ENCODE measurements at places on chromosomes 7 and 10.

GRCh38 chr7:105675934-105676371, 94.7 kb upstream of the EFCAB10 start:
- DNase-seq: peak; percentile 55

DNA sequence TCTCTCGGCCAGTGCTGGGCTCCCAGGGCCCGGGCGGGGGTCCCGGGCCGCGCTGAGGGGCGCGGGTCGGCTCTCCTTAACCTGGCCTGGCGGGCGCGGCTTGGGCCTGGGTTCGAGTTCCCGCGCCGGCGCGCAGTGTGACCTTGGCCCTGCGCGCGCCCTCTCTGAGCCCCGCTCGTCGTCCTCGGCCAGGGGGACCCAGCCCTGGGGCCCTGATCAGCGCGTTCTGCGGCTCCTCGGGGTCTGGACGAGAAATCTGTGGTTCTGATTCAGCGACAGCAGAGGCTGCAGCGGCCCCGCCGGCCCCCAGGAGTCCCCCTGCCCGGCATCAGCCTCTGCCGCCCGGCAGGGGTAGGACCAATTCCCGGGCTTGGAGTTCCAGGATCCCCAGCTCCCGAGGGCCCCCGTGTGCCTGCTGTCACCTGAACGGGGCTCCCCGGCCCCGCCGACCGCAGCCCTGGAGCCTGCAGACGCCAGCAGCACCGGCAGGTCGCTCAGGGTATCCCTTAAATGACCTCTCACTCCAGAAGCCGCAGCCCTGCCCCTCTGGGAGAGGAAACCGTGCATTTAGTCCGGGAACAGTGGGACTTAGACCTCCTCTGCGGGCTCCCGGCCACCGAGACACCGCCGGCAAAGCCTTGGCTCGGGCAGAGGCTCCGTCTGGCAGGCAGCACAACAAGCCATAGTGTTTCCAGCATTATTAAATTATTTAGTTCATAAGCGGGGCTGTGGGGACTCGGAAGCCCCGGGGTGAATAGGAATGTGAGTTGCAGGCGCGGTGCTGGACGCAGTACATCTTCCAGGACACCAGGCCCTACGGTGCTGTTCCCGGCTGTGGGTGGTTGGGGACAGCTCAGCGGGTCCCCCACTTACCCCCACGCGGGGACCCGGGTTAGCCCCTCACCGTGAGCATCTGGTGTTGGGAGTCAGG, 572 bp downstream of the CHST12 start:
- DNase-seq: no peak

- no peak for DNase-seq
Observed at GRCh38 chr10:61633665-61634064, 29.1 kb upstream of the CABCOCO1 start.

GRCh38 chr7:90701021-90701420, 104.9 kb downstream of the CDK14 start:
- DNase-seq: no peak

GRCh38 chr7:116731445-116732335, 59.7 kb downstream of the MET start:
- no peak for DNase-seq

GRCh38 chr10:93357680-93358079, 124.5 kb downstream of the MYOF start:
- DNase-seq: no peak

DNA sequence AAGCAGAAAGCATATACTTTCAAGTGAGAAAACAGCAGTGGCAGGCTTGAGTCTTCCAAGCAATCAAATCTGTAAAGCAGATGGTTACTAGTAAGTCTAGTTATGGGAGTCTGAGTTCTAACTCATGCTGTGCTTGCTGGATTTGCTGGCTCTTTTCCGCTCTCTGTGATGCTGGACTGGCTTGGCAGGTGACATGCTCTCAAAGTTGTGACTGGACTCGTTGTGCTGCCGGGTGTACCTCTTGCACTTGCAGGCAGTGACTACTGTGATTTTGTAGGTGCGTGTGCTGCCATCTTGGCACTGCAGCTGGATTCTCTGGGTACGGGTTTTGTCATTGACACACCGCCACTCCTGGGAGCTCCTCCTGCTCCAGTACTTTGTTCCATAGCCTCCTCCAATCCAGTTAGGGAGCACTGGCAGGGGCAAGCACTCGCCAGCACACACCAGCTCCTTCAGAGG, 3.1 kb downstream of the SOSTDC1 start:
- DNase-seq: no peak

DNA sequence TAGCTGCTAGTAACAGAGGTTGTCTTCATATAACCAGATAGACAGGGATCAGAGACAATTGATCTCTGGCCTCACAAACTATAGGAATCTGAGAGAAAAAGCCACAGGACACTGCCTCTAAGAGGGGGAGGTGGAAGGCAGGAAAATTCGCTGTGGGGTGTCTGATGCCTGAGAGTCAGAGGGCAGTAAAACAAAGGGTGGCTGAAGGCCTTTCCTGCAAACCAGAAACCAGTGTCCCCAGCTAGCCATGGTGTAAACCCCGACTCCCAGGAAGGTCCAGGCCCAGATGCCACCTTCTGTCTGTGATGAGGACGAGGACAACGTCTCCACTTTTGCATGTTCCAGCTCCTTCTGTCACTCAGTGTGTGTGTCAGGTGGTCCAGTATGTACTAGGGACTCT, 215.1 kb downstream of the ADARB2 start:
- DNase-seq: no peak

DNA sequence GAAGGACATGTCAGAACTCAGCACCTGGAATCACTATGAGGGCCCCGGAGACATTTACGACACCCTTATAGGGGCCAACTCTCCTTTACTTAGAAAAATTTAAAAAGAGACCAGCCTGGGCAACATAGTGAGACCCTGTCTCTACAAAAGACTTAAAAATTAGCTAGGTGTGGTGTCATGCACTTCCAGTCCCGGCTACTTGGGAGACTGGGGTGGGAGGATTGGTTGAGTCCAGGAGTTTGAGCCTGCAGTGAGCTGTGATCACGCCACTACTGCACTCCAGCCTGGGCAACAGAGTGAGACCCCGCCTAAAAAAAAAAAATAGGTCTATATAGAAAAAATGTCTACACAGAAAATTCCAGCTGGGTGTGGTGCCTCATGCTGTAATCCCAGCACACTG, 7.5 kb upstream of the CYTH3 start:
- DNase-seq: no peak

DNA sequence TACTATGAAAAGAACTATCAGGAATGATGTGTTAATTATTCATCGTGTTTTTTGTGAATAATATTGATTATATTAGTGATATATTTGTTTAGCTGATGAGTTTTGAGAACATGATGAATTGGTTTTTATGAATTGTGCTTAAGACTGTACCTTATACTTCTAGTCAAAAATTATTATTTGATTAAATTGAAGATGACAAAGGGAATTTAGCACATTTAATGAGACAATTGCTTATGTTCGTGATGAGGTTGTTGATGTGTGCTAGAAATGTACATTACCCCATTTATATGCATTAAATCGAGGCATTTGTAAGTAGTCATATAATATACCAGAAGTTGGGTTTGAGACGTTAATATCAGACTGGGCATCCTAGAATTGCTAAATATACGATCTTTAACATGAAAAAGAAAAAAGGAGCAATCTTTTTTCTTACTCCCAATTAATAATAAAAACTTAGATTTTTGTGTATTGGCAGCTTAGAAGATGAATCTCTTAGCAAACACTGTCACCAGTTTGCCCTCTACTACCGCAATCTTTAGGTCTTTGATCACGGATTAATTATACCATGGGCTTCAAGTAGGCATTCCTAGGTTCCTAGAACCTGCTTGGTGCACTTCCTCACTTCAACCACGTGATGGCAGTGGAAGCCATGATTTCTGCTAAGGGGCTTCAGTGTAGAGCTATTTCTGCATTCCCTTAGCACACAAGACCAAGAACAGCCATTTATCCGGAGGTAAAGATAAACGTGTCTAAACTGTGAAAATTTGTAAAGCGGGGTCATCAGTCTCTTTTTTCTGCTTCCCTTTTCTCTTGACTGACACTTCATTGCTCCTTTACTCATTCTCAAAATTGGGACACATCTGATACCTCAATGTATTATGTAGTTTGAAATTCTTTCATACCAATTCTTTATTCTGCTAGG, 1.6 kb downstream of the KLHDC10 start:
- peak; percentile 68 for DNase-seq

DNA sequence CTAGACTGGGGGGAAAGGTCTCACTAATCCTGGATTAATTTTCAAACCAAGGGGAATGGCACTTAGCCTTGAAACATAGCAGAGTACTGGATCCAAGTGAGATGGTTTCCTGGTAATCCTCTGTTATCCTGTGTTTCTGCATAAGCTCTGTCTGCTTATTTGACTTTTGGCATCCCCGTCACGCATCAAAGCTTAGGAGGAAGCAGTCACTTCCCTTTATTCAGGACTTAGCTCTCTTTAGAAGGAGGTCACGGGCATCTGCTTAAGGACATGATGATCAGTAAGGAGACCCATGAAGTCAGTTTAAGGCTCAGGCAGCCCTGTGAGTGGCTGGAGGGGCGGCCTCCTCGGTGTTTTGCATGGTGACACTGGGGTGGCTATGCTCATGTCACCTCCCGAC, 30.0 kb downstream of the TSPAN15 start:
- no peak for DNase-seq

- DNase-seq: no peak
Observed at GRCh38 chr7:158013085-158013668, 574.4 kb downstream of the PTPRN2 start.

DNA sequence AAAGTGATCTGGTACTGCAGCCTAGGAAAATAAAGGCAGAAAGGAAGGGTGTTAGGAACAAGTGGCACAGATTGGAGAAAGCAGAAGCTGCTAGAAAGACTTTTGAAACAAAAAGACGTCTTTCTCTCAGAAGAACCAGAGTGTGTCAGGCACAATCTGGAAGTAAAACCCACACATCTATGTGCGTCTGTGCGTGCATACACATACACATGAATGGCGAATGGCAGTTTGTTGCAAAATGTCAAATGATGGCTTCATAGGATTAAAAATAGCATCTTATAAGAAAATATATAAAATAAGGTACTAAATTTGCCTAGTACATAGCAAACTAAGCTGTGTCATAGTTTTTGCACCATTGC, 246.3 kb downstream of the CDK14 start:
- DNase-seq: no peak

DNA sequence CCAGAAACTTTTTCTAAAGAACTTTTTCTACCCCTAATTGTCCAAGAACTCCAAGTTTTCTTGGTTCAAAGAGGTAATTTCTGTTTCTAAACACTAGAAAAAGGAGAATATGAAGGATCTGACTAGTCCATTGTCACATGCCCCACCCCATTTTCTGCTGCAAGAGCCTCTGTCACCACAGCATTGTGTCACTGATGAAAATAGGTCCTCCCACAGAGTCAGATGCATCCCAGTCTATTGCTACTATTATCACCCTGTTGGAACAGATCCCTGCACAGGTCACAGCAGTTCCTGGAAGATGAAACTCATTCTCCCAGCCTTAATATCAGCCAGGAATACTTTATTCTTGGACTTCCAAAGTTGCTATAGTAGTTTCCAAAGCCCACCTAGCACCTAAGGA, 7.5 kb upstream of the CFTR start:
- DNase-seq: no peak

DNA sequence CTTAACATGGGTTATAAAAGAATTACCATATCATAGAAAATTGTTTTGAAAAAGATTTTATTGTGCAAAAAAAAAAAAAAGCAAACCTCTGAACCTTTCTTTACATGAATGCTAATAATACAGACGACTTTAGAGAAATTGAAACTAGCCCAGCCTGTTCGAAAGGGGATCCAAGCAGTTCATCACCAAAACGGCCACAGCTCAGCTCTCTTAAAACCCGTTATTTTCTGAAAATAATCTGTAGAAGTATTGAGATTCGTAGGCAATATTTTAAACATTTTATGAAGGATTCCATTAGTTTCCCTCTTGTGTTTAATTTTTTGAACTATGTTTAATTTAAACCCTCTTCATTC, 9.9 kb upstream of the GSAP start:
- no peak for DNase-seq

GRCh38 chr7:47907981-47908616, 40.2 kb downstream of the PKD1L1 start:
- no peak for DNase-seq

DNA sequence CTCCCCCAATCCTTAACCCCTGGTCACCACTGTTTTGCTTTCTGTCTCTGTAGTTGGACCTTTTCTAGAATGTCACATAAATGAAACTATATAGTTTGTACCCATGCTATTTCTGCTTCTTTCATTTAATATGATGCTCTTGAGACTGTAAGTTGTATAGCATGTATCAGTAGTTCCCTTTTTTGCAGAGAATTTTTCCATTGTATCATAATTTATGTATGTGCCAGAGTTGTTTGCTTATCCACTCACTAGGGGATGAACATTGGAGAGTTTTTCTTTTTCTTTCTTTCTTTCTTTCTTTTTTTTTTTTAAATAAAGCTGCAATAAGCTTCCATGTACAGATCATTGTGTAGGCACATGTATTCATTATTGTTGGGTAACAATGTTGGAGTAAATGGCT, 544.8 kb downstream of the CNTNAP2 start:
- DNase-seq: no peak

- DNase-seq: no peak
Observed at GRCh38 chr7:100888988-100889750, at the start of gene UFSP1. UFSP1 (minus strand) TSS chr7:100889715; CDS start chr7:100889271, 444 bp downstream.

DNA sequence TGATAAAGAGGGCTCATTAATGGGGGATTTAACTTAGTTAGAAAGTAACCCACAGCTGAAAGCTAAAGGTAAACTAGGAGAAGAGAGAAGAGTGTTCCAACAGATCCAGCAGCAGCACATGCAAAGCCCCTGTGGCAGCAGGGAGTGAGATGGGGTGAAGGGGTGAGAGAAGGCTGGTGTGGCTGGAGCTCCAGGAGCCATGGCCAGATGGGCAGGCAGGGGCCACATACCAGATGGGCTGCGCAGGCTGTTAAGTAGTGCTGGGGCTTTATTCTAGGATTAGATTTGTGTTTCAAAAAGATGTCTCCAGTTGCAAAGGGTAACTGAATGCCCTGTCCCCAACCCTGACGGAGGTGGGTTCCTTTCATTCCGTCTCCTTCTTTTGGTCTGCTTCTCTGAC, 33.2 kb downstream of the HIF1AN start:
- DNase-seq: no peak

- DNase-seq: no peak
Observed at GRCh38 chr10:1347962-1348772, 292.0 kb downstream of the WDR37 start.

GRCh38 chr10:91907914-91908336, 1.4 kb downstream of the FGFBP3 start:
- DNase-seq: no peak

DNA sequence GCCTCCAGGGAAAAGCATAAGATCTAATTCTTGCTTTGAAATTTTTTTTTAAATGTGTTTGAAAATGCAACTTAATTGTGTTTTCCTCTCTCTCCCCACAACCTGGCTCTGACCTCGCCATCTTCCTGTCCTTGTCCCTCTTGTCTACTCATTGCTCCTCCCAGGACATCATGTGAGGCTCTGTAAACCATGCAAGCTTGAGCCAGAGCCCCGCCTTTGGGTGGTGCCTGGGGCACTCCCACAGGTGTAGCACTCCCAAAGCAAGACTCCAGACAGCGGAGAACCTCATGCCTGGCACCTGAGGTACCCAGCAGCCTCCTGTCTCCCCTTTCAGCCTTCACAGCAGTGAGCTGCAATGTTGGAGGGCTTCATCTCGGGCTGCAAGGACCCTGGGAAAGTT, 9.8 kb upstream of the CDHR1 start:
- no peak for DNase-seq

GRCh38 chr7:15885678-15886077, 199.2 kb upstream of the MEOX2 start:
- DNase-seq: no peak
